ENCODE measurements at places on chromosomes 2 and 18.

DNA sequence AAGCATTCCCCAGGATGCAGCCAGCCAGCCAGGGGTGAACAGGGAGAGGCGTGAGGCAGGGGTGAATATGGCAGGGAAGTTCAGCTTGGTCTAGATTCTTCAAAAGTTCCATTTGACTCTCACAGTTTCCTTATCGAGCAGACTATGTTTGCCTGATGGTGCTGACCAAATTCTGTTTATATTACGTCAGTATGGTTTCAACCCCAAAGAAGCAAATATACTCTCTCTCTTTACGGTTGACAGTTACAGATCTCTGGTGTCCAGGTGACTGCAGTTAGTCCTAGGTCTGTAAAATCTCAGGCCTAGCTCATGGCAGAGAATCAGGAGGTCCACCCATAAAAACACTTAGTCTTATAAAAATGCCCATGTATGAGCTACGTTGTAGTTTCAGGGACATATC is 38.3 kb upstream of the DNMT3A start:
- no peak for DNase-seq

DNA sequence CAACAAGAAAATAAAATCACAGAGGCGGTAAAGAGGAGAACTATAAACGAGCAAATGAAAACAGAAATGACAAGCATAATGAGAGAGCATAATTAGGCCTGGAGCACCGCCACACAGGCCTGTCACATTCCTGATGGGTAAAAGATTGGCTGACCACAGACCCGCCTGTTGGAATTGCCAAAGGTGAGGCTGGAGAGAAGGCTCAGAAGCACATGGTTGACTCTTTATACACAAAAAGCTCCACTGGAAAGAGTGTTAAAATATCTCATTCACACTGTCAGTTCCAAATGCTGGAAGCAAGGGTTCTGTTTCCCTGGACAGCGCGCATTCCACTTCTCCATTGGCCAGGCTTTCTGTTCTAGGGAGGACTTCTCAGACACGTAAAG is 5.9 kb upstream of the LGALSL start:
- no peak for DNase-seq

DNA sequence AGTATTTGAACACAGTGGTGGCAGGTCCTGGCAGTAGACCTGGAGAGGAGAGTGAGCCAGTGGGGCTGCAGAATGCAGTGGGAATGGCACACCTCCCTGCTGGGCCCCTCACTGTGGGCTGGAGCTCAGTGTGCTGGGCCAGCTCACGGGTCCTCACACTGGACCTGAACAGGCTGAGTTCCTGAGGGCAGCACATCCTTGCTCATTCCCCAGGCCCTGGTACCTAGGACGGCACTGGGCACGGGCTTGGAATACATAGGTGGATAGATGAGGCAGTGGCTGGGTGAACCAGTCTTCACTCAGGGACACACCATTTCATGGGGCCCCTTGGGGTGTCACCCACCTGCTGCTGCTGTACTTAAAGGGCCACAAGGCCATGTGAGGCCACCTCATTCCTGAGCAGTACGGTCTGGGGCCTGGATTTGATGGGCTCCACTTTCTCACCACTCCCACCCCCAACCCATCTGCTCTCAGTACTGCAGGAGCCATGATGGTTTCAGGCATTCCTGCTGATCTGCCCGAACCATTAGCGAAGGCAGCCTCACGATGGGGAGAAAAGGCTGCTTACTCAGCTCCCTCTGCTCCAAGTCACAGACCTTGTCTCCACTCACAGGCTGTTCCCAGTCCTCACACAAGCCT is 4.2 kb downstream of the TMEM177 start:
- DNase-seq: no peak

- DNase-seq: no peak
These were observed 11.3 kb upstream of the DES start for GRCh38 chr2:219406861-219407230.

GRCh38 chr2:77831471-77831870 is 309.3 kb upstream of the LRRTM4 start:
- DNase-seq: no peak

Measured in stimulated activated CD8-positive, alpha-beta memory T cell treated with anti-CD3 and anti-CD28 coated beads, Interleukin-4, amount 100 ng/mL, for 1 hour (primary cell).